Endothelial cell of umbilical vein (primary cell): ENCODE measurements at places on chromosomes 7 and 10.
A peak's percentile ranks its signal among the peaks of the same experiment; 100 is the strongest.

DNA sequence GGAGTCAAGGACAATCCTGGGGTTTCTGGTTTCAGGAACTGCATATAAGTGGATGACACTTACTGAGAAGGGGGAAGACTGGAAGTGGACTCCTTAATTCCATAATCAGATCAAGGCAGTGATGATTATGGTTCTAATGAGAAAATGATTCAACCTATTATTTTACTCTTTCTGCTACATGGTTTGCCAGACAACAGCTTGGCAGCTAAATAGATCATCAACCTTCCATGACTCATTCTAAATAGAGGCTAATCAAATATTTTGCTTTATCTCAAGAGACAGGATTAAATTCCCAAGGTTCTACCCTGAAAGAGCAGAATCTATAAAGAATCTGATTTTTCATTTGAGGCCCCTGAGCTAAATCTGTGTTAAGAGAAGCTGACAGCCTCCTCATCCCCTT is 46.3 kb downstream of the CNNM1 start:
- DNase-seq = peak; percentile 21

GRCh38 chr10:44968091-44968490 is 8.5 kb downstream of the RASSF4 start:
- no peak for DNase-seq

GRCh38 chr10:80132299-80133139 is at the start of gene PLAC9:
PLAC9 (plus strand) TSS chr10:80132730; CDS start chr10:80132763, 33 bp downstream.
- DNase-seq = no peak

- no peak for DNase-seq
Observed at GRCh38 chr10:32909456-32909855, 48.6 kb downstream of the ITGB1 start.

DNA sequence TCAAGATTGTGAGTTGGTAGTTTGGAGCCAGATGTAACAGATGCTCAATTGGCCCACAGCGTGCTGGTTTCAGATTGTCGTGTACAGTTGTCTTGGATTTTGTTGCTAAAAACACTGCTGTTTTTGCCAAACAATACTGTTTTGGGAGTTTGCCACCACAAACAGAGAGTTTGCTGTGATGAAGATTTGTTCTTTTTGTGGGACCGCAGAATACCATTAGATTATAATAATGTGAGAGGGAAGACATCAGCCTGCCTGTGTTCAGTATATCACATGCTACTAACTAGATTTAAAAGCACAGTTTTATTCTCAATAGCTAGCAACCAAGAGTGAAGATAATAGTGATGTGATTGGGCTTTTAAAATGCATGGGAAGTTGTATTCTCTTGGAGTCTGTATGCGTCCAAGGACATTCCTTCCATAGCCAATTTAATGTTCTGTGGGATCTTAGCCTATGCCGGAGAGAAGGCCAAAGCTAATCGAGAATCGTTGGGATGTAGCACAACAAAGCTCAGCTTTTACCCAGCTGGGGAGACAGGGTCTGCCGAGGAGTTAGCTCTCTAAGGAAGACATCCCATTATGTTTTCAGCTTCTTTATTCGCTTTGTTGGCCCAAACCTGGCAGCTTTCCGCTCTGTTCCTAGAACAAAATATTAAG is 18.7 kb upstream of the ITGA8 start:
- DNase-seq = no peak

DNA sequence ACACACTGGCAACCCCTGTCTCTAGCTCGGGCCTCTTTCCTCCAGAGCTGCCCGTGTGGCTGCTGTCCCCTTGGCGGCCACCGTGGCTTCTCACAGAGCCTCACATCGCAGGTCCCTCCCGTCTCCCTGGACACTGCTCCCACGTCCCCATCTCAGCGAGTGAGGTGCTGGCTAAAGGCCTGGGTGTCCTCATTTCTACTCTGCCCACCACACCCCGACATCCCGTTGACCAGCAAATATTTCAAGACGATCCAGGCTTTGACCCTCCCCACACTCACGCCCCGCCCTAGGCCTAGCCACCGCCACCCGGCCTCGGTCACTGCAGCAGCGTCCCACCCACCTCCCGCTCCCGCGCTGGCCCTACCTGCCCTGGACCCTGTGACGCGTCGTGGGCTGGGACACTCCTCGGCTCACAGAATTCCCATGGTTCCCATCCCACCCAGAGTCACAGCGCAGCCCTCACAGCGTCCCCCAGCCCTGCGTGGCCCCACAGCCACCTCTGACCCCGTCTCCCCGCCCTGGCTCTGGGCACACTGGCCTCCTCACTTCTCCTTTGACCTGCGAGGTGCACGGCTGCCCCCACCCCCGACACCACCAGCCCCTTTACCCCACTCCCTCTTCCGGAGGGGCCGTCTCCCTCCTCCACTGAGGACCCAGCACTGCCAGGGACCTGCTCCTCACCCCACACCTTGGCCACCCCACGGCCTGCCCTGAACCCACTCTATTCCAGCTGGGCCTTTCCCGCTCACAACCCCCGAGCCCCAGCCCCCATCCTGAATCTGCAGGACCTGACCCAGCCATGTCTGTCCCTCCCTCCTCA is 6.9 kb downstream of the ADAP1 start:
- no peak for DNase-seq
